Astrocyte of the spinal cord (primary cell): ENCODE measurements at places on chromosomes 13 and 19.

GRCh38 chr19:57269515-57270250 lies 10.6 kb upstream of the ZNF460 start:
- DNase-seq, result peak; percentile 83

GRCh38 chr13:102530751-102531150 lies 66.0 kb upstream of the TPP2 start:
- no peak for DNase-seq

GRCh38 chr13:57531256-57531655 lies 100.3 kb upstream of the PCDH17 start:
- no peak for DNase-seq

DNA sequence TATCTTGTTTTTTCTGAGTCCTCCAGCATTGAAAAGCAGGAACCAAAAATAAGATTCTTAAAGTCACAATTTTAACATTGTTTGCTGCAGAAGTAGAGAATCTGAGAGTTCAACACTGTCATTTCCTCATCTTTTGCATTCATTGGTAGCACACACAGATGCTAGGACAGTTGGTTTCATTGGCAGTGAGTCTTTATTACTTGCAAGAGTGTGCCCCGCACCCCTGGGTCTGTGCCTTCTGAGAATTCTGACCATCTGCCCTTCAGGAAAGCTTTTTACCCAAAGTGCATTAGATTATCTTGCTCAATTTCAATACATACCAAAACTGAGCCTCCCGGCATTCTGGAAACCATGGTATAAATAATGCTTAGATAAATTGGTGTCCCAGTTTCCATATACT lies 247.7 kb upstream of the SLITRK1 start:
- DNase-seq, result no peak

DNA sequence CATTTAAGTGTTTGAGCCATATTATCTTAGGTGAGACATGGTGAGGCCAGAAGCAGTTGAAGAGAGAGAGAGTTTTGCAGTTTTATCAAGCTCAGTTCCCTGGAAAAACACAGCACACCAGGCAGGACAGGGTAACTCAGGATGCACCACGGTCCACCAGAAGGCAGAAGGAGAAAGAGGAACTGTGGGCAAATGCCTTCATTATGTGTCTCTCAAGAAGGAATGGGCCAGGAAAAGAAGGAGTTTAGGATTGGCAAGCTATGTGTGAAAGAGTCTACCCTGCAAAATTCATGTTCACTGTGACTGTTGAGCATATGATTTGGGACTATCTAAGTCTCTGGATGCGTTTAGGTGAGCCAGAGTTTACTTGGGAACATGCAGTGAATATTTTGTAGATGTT lies 934.5 kb upstream of the MIR17HG start:
- DNase-seq, result no peak

DNA sequence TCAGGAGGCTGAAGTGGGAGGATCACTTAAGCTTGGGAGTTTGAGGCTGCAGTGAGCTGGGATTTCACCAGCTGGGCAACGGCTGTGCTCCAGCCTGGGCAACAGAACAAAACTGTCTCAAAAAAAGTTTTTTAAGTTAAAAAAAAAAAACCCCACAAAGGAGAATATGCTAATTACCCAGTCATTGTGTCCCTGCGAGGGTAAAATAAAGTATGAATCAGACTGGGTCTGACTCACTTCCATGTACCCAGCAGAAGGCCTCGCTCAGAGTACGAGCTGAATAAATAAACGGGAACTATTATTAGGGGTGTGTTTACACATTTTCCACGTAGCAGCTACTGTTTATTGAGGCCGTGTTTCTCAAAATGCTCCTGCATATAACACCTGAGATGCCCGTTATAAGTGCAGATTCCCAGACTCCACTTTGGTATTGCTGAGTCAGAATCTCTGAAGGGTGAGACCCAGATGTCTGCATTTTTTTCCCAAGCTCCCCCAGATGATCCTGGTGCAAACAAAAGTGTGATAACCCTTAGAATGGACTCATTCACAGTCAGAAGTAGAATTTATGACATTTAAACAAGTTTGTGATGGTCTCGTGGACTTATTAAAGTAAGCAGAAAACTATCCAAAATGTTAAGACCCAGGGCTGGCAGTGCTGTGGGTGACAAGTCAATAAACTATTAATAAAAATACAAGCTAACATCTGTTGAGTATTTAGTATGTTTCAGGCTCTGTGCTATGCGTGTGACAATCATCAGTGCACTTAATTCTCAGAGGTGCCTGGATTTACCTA lies 28.2 kb downstream of the KCNC3 start:
- DNase-seq, result peak; percentile 81

DNA sequence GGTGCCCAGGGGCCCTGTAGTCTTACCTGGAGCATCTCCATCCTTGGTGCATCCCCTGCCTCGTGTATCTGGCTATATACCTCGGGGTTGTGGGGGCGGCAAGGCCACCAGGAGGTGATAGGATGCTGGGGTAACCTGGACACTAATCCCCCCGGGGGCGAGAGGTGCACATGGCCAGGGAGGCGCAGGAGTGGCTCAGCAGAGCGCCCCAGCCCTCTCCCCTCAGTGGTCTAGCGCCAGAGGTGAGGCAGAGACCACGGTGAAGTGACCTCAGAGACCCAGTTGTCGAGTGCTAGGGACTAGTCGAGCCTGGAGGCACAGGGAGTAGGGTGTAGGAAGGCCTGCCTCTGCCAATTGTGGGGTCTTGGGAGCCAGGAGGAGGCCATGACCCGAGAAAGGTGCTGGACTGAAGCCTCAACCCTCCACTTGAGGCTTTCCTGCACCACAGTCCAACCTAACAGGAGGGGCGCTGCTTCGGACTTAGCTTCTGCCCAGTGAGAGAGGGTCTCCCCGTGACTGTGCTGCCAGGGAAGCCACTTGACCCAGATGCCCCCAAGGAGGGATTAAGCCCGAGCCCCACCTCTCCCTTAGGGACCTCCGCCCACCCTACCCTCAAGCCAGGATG lies at the start of gene LHB:
TSS of gene LHB (minus strand) at position 51 of the 625 bp plus-strand sequence. CDS start at position 41, 10 bp downstream.
- DNase-seq, result no peak

GRCh38 chr19:33686687-33687480 lies 65.1 kb downstream of the CHST8 start:
- no peak for DNase-seq

DNA sequence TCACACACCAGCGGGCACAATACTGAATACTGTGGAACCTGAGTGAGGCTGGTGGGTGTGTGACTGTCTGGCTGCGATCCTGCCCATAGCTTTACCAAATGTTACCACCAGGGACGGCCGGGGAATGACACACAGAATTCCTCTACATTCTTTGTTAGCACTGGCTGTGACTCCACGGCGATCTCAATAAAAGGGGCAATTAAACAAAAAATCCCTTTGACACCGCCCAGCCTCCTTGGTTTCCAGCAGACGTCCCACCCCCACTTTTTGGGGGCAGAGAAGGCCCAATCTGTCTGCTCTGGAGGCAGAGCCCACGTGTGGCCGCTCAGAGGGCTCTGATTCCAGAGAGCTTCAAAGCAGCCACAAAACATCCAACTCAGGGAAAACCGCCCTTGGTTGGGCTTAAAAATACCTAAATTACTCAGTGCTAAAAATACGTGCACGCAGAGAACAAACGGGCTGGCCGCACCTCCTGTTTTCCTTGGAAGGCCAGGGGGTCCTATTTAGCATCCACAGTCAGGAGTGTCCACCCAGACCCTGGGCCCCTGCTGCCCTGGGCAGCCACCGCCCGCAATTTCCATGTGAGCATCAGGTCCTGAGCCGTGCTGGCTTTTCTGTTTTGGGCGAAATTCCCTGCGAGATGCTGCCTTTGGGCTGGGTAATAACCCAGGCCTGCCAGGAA lies 47.8 kb downstream of the GADD45B start:
- peak; percentile 92 for DNase-seq

- DNase-seq, result peak; percentile 88
Observed at GRCh38 chr13:45109102-45109720, 11.1 kb upstream of the GTF2F2 start.

- DNase-seq, result no peak
Observed at GRCh38 chr13:28056970-28057712, 43.2 kb downstream of the FLT3 start.

DNA sequence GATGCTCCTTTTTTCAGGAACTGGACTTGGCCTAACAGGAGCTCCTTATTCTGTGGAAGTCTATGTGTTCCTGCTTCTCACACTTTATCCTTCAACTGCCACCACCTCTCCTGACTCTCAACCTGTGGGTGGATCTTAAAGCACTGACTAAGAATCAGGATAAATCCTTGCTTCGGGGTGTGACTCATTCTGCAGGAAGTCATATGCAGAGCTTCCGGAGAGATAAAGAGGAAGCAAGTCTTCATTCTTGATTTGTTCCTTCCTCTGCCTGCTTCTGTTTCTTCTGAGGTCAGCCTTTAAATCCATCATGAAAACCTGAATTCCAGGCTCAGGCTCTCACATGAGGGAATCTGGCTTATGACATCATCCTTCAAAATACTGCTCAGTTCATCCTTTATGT lies 137.1 kb upstream of the ATXN8OS start:
- peak; percentile 10 for DNase-seq

GRCh38 chr13:36382030-36382429 lies 35.8 kb upstream of the SPART start:
- no peak for DNase-seq

DNA sequence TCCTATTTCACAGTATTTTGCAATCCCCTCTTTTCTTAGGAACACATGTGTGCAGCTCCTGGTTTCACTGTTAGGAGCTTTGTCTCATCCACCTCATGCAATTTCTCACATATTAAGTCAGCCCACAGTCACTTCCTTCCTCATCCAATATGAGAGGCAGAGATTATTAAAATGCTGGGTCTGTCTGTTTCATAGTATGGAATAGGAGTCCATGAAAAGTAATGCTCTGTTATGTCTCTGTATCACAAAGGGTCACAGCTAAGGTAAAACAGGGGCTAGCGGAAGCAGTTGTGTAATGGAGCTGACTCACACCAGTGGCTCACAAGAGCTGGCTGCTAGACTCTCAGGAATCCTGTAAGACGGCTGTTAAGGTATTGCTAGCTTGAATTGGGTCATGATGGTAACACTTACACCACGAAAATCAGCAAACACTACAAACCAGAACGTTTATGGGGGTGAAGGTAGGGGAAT lies 216.5 kb downstream of the EFNB2 start:
- DNase-seq, result peak; percentile 93

DNA sequence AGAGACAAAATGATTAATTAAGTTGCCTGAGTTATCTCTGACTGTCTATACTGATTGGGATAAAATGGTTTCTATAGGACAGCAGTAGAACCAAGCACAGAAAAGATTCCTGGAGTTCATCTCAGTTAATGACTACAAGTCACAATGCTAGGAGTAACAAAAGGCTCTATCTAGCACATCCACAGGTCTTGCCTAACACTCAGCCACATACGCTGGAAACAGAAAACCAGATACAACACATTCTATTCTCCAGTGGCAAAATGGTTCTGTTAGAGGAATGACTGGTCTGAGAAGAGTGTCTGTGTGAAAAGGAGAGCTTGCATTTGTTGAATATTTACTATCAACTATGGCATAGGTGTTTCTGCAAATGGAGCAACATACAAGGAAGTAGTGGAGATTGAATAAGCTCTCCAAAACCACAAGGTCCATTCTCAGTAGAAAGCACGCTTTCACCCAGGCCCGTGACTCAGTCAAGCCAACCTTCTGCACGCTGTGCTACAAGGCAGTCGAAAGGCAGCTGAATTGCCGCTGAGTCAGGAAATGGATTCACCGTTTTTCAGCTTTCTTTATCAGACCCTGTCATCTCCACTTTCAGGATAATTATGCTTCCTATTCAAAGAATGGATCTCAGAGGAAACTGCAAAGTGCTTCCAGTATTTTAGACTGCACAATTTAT lies 761.5 kb downstream of the EFNB2 start:
- peak; percentile 88 for DNase-seq

- DNase-seq, result no peak
Observed at GRCh38 chr19:51377422-51377821, 5.0 kb upstream of the NKG7 start.

DNA sequence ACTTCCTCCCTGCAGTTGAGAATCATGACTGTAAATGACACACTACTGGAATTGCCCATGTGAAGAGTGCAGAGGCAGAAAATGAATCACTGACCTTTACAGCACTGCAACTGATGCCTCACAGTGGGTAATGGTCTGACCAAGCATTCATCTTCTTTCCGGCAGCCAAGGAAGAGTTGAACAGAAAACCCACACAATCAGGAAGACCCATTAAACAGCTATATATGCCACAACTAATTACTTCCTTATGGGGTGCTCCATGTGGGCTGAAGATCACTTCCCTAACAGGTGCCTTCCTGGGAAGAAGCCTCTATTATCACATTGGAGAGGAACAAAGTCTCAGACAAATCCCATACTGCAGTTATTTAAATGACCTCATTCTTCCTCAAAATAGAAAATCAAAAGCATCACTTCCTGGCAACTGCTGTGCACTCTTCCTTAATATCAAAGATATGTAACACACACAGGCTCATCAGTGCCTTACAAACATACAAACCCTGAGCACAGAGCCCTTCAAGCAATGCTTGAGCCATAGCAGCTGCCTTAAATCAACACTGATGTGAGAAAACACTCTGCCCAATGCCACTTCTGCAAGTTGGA lies 45.8 kb downstream of the RUBCNL start:
- DNase-seq, result peak; percentile 90

DNA sequence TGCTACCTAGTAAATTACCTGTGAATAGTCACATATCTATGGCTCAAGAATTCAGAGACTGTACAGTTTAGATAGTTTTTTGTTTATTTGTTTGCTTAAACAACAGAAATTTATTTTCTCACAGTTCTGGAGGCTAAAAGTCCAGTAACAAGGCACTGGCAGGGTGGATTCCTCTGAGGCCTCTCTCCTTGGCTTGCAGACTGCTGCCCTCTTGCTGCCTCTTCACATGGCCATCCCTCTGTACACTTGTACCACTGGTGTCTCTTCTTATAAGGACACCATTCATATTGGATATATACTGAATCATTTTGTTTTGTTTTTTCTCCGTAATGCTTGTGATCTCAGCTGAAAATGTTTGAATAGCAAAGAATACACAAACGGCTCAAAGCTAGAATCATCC lies 56.4 kb upstream of the MIR17HG start:
- DNase-seq, result no peak

GRCh38 chr13:44051405-44051804 lies 171.7 kb downstream of the LACC1 start:
- DNase-seq, result no peak

GRCh38 chr19:44960906-44961728 lies 5.9 kb downstream of the CLPTM1 start:
- DNase-seq, result no peak

DNA sequence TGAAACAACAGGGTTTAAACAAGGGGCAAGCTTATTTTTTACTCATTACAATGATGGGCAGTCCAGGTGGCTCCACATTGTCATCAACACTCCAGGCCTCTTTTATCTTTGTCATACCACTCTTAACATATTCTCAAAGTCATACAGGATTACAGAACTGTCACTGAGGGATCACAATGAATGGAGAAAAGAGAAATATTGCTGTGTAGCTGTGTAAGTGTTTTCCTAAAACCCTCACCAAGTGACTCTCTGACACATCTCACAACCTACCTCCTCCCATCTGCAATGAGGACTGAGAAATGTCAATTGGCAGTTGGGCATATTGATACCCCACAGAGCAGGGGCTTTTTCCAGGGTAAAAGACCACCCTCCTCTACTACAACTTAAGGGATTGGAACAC lies 562.1 kb downstream of the TBC1D4 start:
- no peak for DNase-seq

- DNase-seq, result peak; percentile 14
Observed at GRCh38 chr19:47363758-47364531, 14.8 kb downstream of the DHX34 start.

- DNase-seq, result no peak
Observed at GRCh38 chr13:24161980-24162525, 1.5 kb downstream of the SPATA13 start.

- no peak for DNase-seq
Observed at GRCh38 chr19:2097203-2097885, 629 bp downstream of the IZUMO4 start.
